Activated T-helper 1 cell treated with anti-CD3 and anti-CD28 coated beads, Interleukin-12 subunit alpha, Interleukin-12 subunit beta, Interleukin-2, Interleukin-4 antibody, amounts not matched to agents 30 ng/mL and 10 ng/mL and 1 ng/mL, durations not matched to agents 14 hours and 24 hours and 36 hours (primary cell): ENCODE measurements at places on chromosomes 7 and 10. TPM values are rescaled to one million over a fixed set of nuclear protein-coding genes. Genes with fewer than 3 reads are reported as not detected.

DNA sequence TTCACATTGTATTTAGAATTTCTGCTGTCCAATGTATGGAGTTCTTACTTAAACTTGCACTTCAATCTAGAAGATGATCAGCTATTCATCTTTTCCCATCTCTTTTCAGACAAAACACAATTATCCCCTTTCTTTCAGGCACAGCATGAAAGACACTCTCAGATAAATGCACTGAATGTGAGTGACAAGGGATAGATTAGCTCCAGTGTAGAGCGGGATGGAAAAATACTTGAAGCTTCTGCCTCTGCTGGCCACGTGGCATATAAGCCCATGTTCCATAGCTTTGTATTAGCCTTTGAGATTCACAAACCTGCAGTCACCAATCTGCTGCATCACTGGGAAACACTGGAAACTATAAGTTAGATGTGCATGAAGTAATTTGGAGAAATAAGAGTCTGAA, 162.2 kb upstream of the FAM3C start:
- no peak for DNase-seq

GRCh38 chr10:68238371-68238770, 6.5 kb upstream of the ATOH7 start:
- DNase-seq: no peak

Gene LDB3
- 0.10 TPM in 1 of 2 replicates, not detected in the other for total RNA-seq

Gene TRIM74
- total RNA-seq: 0.44 and 0.57 TPM in 2 replicates

Gene AS3MT
- 0.12 and 0.47 TPM in 2 replicates for total RNA-seq

- DNase-seq: no peak
These were observed 203.4 kb downstream of the PRPF18 start for GRCh38 chr10:13790196-13790595.

- no peak for DNase-seq
These were observed 36.1 kb upstream of the CCNY start for GRCh38 chr10:35300063-35300699.

Gene PDAP1
- 160 and 162 TPM in 2 replicates for total RNA-seq

Gene LEP
- not detected in 2 replicates for total RNA-seq

DNA sequence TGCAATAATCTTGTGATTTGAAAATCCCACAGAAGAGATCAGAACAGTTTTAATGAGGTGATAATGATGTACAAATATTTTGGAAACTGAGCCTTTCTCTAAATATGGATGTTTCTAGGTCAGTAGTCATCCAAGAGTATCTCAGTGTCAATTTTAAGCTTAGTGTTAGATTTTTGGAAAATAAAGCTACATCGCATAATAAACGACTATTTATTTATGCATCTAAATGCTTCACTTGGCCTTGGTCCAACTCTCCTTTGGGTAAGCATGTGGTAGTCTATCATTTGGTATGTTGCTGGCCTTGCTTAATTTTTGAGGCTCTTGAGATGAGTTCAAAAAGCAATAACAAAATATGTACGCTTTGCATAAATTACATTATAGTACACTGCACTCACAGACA, 5.4 kb upstream of the PPP1R9A start:
- DNase-seq: no peak

Gene PIP
- not detected in 2 replicates for total RNA-seq

DNA sequence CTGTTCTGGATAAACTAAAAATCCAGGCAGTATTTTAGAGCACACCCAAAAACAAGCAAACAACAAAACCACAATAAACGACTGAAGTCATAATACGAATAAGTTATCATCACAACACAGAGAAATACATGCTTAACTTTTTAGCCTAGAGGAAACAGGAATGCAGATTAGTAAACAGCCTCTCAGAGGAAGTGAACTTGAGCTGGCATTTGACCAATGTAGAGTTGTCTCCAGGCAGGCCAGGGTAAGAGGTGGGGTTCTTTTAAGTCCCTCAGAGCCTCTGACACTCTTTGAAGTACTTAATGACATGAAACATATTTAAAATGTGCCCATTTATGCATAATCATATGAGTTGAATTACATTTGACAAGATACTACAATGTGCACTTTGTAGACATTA, 43.3 kb upstream of the PLXDC2 start:
- no peak for DNase-seq

DNA sequence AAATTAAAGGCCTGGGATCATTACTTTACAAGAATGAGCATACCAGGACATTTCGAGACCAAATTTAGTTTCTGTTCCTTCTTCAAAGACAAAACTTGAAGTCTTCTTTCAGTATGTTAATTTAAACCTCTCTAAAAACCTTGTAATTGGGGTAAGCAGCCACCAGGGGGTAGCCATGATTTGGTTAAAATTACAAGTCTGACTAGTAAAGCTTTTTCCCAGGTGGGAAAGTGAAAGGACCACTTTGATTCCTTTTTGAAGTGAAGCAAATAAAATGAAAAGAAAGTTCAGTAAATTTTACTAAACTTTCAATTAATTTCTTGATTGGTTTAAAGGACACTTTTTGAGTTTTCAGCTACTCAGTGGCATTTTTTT, 294.3 kb downstream of the BBS9 start:
- no peak for DNase-seq

Gene NPC1L1
- not detected in 2 replicates for total RNA-seq

Gene ITPRIP
- total RNA-seq: 17.3 and 18.1 TPM in 2 replicates
